ENCODE measurements at places on chromosomes 12 and 14.
A peak's percentile ranks its signal among the peaks of the same experiment; 100 is the strongest.

- DNase-seq = no peak
Measured at GRCh38 chr12:51977320-51977753, 25.8 kb downstream of the ACVR1B start.

DNA sequence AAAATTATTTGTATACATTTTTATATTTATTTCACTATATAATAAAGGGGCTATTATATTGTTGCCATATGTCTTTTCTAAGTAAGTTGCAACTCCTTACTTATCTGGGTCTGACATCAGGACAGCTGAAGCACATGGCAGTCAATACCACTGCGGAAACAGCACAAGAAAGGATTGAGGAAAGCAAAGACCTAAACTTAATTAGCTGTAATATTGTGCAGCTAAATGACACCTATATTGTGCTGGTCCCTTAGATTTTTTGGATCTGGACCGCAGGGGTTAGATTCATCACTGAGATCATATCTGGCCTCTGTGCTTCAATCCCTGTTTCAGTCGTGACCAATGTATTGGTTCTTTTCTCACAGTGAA, 359.6 kb upstream of the DIO2 start:
- no peak for DNase-seq

- DNase-seq = no peak
Measured at GRCh38 chr12:110670161-110670701, 18.7 kb downstream of the HVCN1 start.

DNA sequence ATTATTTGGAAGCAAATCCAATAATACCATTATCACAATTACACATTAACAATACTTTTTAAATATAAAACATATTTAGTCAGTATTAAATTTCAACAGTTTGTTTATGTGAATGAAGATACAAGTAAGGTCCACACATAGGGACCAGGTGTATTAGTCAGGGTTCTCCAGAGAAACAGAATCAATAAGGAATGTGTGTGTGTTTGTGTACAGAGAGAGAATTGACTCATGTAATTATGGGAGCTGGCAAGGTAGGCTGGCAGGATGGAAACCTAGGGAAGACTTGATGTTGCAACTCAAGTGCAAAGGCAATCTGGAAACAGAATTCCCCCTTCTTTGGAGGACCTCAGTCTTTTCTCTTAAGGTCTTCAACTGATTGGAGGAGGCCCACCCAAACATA, 123.2 kb upstream of the OTX2 start:
- no peak for DNase-seq

GRCh38 chr14:101709962-101710931, 51.3 kb upstream of the PPP2R5C start:
- DNase-seq = no peak

DNA sequence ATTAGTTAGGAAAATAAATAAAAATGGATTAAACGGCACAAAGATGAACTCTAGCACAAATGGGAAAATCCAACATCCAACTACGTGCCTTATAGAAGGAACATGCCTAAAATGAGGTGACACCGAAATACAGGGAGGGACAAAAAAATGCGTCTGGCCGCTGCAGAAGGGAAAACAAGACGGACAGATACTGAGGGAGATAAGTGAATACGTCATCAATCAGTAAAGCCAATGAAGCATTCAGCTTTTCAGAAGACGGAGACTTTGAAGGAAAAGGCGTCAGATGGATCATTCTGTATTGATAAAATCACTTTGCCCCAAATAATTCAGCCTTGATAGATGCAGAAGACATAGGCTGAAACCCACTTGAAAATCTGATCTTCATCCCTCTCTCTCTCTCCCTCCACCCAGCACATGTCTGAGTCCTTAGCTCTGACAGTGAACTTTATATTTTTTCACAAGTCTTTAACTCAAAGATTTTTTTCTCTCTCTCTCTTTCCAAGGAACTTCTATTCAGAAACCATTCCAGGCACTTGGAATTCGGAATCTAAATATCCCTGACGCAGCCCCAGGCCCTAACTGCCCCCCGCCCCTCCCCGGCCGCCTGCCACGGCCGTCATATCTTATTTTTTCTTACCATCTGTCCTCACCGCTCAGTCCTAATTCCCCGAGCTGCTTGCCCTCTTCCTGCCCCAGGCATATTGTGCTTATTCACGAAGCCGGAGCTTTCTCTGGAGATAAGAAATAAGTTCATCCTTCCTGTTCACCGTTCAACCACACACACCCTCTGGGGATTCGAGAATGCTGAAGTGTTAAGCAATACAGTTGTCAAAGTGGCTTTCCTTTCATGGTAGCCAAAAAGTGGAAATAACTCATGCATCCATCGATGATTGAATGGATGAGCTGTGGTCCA, 35.5 kb upstream of the RFLNA start:
- DNase-seq = no peak

DNA sequence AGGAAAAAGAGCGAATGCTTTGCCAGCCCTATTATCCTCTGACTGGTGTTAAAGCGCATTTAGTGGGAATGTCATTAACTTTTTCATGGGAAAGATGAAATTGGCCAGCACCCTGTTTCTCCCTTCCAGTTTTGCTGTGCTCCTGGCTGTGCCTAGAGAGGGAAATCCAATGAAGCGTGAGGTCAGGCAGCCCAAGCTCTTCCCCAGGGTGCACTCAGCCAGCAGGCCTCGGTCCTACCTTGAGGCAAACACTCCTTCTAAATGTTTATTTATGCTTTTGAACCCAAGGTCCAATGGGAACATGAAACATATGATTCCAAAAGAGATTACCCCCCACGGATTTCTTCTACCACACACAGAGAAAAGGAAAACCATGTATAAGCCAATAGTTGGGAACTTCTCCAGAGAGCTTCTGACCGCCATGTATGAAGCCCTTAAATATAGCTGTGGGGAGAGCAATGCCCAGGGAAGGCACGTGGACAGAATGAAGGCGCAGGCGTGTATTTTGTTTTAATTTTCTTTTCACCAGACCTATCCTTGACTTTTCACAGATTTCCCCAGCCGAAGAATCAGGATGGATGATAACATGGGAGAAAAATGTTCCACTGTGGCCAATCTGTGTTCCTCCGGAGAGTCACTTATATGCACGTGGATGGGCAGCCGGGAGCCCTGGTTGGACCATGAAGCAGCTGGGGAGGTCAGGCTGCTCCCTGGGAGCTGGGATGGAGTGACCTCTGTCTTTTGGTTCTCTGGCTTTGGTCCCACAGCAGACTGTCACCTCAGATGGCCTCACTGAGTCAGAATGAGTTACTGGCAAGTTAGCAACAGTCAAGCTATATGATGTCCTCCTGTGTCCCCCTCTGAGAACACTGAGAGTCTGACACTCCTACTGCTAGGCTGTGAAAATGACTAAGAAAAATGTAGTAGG, 37.3 kb downstream of the GPR135 start:
- no peak for DNase-seq

DNA sequence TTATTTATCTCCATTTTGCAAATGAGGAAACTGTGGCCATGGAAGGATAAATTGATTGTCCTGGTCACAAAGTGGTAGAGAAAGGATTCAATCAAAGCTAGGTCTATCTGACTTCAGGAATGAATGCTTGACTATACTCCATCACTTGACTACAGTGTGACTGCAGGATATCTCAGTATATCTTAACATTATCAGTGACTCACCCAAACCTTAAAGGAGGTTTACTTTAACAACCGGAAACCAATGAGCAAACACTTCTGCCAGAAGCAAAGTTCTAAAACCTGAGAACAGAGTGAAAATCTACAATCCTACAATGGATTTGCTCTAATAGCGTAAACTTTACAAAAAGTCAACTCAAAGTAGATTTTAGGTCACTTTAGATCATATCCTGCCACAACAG, 277.0 kb downstream of the CEP128 start:
- DNase-seq = no peak

DNA sequence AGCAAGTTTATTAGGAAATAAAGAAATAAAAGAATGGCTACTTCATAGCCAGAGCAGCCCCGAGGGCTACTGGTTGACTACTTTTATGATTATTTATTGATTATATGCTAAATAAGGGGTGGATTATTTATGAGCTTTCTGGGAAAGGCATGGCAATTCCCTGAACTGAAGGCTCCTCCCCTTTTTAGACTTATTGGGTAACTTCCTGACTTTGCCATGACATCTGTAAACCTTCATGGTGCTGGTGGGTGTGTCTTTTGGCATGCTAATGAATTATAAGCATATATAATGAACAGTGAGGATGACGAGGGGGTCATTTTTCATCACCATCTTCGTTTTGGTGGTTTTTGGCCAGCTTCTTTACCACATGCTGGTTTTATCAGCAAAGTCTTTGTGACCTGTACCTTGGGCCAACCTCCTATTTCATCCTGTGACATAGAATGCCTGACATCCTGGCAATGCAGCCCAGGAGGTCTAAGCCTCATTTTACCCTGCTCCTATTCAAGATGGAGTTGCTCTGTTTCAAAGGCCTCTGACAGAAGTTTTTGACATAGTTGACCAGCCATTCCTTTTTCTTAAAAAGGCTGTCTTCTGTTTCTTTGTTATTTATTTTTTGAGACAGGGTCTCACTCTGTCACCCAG, 11.1 kb upstream of the PTGES3 start:
- no peak for DNase-seq

GRCh38 chr14:74302634-74303569, at the start of gene ABCD4:
Gene ABCD4, minus strand, starts transcription at chr14:74302934. Its CDS starts 22 bp downstream, at chr14:74302912.
- DNase-seq = peak; percentile 89

- no peak for DNase-seq
Measured at GRCh38 chr14:31703056-31703455, 141.9 kb downstream of the NUBPL start.

DNA sequence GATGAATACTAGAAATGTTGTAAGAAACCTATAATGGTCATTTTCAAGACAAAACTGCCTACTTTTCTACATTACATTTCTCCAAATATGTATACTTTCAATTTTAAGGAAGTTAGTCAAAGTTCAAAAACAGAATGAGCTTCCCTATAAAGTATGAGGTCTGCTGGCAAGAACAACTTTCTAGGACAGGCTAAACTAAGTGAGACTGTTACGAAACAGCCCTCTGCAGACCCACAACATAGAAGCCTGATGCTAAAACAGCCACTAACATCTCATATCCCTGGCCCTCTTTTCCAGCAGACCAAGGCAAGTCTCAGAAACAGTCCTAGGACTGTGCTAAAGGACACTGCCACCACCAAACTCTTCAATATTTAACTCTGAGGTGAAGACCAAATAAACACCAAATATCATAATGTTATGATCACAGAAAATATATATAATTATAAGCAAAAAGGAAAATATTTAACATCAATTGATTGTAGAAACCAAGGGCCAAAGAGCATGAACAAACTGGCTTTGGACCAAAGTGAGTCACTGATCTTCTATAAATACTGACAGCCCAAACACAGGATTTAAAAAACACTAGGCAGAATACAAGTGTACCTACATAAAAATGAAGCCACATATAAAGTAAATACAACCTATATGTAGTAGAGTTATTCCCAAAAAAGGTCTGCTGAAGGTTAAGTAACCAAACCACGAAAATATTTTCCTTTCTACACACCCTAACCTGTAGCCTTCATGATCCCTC, 27.7 kb downstream of the PPP4R3A start:
- DNase-seq = no peak

DNA sequence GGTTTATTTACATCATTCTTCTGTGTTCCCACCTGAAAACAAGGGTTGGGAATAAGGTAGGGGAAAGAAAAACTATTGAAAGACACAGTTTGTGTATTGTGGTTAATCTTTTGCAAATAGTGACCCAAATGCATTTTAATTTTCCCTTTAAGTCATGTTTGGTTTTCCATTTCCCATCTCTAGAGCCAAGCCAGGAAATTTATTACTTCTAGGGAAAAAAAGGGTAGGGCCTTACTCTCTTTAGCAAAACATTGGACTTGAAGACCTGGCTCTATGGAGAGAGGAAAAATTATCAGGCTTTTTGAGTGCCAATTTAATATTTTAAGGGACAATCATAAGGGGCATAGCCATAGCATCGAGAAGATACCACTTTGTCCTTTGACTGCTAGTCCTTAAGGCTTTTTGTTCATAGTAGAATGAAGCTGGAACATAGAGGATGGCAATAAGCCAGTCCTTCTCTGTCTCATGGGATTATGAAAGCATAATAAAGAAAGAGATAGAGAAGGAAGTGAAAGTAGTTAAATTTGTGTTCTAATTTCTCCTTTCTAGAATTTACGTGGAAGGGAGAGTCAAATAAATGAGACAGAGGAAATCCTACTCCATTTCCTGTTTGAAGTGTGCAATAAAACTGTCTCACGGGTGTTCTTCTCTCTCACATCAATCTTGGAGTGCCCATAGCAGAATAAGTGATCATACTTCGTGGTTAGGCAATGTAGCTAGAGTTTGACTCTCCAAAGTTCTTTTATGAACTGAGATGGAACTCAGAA, 50.9 kb upstream of the PPFIA2 start:
- no peak for DNase-seq

DNA sequence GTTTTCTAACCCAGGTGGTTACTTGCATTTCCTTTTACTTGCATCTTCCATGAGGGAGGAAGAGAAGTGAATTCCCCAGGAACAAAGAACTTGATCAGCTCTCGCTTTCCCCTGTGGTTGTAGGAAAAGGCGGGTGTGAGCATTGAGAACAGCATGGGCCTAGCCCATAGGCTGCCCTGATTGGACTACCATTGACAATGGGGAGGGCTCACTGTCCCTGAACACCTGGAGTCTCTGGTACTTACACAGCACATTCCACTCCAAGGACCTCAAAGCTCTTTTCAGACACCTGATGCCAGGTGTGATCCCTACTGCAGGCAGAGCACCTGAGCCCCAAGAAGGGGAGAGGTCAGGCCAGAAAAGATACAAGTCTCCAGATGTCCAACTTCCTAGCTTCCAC, 25.0 kb downstream of the MAX start:
- DNase-seq = no peak

- no peak for DNase-seq
Measured at GRCh38 chr12:127928615-127929571, 338.1 kb upstream of the TMEM132C start.

DNA sequence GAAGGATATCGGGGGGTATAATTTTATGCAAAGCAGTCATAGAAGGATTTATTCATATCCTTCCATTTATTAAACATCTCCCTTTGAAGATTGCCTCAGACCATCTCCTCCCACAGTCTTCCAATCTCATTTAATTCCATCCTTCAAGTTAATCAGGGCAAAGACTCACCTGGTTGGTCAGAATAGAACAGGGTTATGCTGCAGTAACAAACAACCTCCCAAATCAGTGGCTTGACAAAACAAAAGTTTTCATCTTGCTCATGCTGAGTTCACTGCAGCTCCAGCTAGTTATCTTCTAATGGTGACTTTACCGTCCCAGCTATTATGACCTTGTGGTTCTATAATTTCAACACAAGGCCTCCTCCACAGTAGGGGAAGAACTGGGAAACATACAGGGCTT, 48.8 kb upstream of the MTERF2 start:
- DNase-seq = no peak

DNA sequence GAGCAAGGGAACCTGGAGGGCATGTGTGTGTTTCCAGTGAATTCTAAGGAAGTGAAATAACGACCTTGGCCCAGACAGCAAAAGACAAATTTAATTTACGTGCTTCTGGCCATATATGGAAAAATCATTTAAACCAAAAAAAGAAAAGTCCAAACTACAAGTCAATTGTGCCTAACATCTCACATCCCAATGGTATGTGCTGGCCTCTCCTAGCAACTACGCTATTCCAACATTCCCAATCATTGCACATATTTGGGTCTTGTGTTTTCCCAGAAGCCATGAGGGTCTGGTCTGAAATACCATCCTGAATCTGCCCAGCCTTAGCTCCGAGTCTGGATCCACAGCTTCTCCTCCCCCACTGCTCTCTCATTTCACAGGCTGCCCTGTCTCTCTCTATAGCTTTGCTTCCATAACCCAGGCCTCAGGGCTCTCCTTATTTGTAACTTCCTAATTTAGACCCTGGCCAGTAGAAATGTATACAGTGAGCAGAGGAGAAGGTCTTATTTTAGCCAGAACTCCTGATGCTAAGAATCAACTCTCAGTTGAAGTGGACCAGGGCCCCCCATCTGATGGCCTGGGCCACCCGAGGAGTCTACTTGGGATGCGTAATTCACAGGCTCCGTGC, 224.6 kb downstream of the ANO2 start:
- DNase-seq = no peak
